Skeletal muscle tissue (tissue), 5 donors: ENCODE measurements at places on chromosomes 13 and 19. TPM values are rescaled to one million over a fixed set of nuclear protein-coding genes. Genes with fewer than 3 reads are reported as not detected.

The PIN1 gene
- 58.5 TPM for total RNA-seq

The FCGBP gene
- 5.7 TPM for total RNA-seq

The PLA2G4C gene
- 33.9 TPM for total RNA-seq

The LCP1 gene
- total RNA-seq: 25.6 TPM

The BTBD2 gene
- 28.7 TPM for total RNA-seq

The ZNF575 gene
- total RNA-seq: not detected

The FXYD1 gene
- total RNA-seq: 45.4 TPM

The COL4A2 gene
- total RNA-seq: 511 TPM

The MUC16 gene
- total RNA-seq: not detected

The KANK3 gene
- total RNA-seq: 10.4 TPM

The PROZ gene
- not detected for total RNA-seq

The FAM216B gene
- not detected for total RNA-seq

The GRIK5 gene
- total RNA-seq: 1.0 TPM

The IZUMO2 gene
- total RNA-seq: not detected

The COPE gene
- total RNA-seq: 67.8 TPM

The IZUMO4 gene
- total RNA-seq: 2.1 TPM
